IMR-90 (cell line): ENCODE measurements at places on chromosomes 6 and 20. TPM values are rescaled to one million over a fixed set of nuclear protein-coding genes. Genes with fewer than 3 reads are reported as not detected.

SNX21 gene
- total RNA-seq = 10.0 and 11.1 TPM in 2 replicates

GLP1R gene
- not detected in 2 replicates for total RNA-seq

CPXM1 gene
- total RNA-seq = 0.83 and 1.1 TPM in 2 replicates

RBPJL gene
- not detected in 2 replicates for total RNA-seq

CST2 gene
- not detected in 2 replicates for total RNA-seq

CD24 gene
- total RNA-seq = 0.18 and 0.28 TPM in 2 replicates

DDRGK1 gene
- 12.2 and 20.6 TPM in 2 replicates for total RNA-seq

C6orf141 gene
- not detected in 2 replicates for total RNA-seq

KHDC1L gene
- 0.18 TPM in 1 of 2 replicates, not detected in the other for total RNA-seq

- no peaks in the 10 kb centered on the region for H3K36me3 ChIP-seq
- no peak overlapping the region for H3K4me3 ChIP-seq
- H3K4me1 ChIP-seq = peaks cover 11% of the 10 kb centered on the region
- DNase-seq = no peak
Observed at GRCh38 chr6:45679631-45680030, 301.9 kb upstream of the SUPT3H start.

DNA sequence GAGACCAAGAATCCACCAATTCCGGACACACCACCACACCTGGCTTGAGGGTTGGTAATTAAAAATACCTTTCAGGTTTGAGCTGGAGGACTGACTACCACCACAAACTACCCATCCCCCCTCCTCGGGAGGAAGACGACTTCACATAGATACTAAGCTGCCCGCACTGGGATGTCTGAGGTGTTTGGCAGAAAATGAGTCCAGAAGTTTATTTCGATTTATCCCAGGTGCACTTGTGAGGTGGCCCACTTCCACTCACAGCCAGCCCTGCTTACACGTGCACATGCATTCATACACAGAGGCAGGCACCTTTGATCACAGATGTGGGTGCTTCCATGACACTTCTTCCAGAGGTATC is 187.1 kb downstream of the ID4 start:
- no peaks in the 10 kb centered on the region for H3K27me3 ChIP-seq
- no peaks in the 10 kb centered on the region for H3K4me1 ChIP-seq
- H3K36me3 ChIP-seq = no peaks in the 10 kb centered on the region
- no peak overlapping the region for H3K27ac ChIP-seq
- no peak for DNase-seq
- H3K4me3 ChIP-seq = no peak overlapping the region

DNA sequence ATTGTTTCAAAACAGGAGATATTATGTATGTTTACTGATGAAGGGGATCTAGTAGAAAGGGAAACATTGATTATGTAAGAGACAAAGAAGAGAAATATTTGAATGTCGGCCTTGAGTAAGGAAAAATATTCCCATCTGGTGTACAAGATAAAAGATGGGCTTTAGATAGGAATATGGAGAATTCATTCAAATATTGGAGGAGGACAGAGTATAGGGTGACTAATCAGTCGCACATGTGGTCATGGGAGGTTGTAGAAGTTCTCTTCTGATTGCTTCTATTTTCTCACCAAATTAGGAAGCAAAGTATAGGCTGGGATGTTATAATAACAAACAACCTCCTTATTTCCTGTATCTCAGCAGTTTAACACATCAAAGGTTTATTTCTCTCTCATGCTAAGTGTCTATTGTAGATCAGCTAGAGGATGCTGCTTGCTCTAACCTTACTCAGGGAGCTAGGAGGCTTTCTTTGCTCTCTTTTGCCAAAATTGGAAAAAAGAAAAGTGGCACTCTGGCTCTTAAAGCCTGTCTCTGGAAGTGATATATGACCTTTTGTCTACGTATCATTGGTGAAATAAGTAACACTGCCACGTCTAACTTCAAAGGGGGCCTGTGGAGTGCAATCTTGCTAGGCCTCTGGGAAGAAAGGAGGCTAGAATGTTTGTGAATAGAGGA is 1.2 kb upstream of the HDDC2 start:
- peaks cover 4% of the 10 kb centered on the region for H3K4me1 ChIP-seq
- H3K27me3 ChIP-seq = no peaks in the 10 kb centered on the region
- H3K27ac ChIP-seq = no peak overlapping the region
- DNase-seq = peak; percentile 37
- peaks cover 6% of the 10 kb centered on the region for H3K36me3 ChIP-seq
- no peak overlapping the region for H3K4me3 ChIP-seq

DNA sequence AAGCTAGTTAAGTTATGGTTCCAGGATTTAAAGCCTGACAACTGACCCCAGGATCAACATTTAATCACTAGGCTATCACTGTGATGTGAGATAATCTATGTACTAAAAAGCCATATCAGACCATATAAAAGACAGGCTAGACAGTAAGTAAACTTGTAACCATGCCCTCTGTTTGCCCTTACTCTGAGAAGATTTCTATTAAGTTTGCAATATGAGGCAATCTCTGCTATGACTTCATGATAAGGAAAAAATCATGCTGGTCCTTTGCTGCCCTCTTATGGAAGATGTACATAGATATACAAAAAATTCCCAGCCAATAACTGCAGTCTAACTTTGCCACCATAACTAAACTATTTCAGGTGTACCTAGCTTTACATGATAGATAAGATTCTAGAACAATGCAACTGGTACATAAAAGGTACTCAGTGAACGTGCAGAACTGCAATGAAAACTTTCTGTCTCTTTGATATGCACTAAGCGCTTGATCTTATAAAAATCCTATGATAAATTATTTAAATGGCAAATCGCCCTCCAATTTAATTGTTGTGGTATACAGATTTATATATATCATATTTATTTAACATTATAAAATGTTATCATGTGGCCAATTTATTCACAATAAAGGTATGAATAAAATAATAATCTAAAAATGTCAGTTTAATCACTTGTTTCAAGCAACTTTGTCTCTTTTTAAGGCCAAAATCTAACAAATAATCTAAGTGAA is 70.5 kb downstream of the FAM217A start:
- H3K4me3 ChIP-seq = no peak overlapping the region
- no peak overlapping the region for H3K27ac ChIP-seq
- H3K27me3 ChIP-seq = no peaks in the 10 kb centered on the region
- no peaks in the 10 kb centered on the region for H3K4me1 ChIP-seq
- H3K36me3 ChIP-seq = no peaks in the 10 kb centered on the region; the same call in 1 of the 2 replicates
- DNase-seq = peak; percentile 92

- no peaks in the 10 kb centered on the region for H3K36me3 ChIP-seq
- H3K4me3 ChIP-seq = no peak overlapping the region
- H3K27ac ChIP-seq = no peak overlapping the region
- no peaks in the 10 kb centered on the region for H3K4me1 ChIP-seq
- H3K27me3 ChIP-seq = no peaks in the 10 kb centered on the region
- DNase-seq = no peak
Observed at GRCh38 chr6:49939993-49940498, 23.9 kb downstream of the DEFB114 start.

GRCh38 chr6:114068116-114068515 is 97.2 kb upstream of the HDAC2 start:
- no peak for DNase-seq
- H3K36me3 ChIP-seq = no peaks in the 10 kb centered on the region
- no peak overlapping the region for H3K4me3 ChIP-seq
- no peaks in the 10 kb centered on the region for H3K27me3 ChIP-seq

GRCh38 chr6:67594366-67594765 is 1040.7 kb upstream of the ADGRB3 start:
- H3K36me3 ChIP-seq = no peaks in the 10 kb centered on the region
- H3K27ac ChIP-seq = no peak overlapping the region
- no peaks in the 10 kb centered on the region for H3K4me1 ChIP-seq
- no peaks in the 10 kb centered on the region for H3K27me3 ChIP-seq
- H3K4me3 ChIP-seq = no peak overlapping the region
- no peak for DNase-seq

- H3K4me3 ChIP-seq = no peak overlapping the region
- no peak for DNase-seq
- H3K27ac ChIP-seq = no peak overlapping the region
Observed at GRCh38 chr6:87027021-87027420, 67.9 kb downstream of the CGA start.

DNA sequence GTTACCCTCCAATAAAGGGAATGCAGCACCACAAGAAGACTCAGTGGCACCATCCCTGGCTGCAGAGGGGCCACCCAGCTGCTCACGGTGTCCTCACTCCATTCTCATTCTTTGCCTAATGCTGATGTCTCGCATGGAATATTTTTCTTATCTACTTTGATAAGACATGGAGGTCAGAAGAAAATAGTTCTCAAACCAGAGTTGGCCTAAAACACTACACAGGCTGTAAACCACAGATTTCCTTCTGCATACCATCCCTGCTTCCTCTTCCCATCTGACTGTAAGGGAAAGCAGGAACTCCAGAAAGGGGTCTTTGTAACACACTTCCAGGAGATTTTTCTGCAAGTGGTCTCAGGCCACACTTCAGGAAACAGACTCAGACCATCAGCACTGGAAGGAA is 43.1 kb upstream of the CD93 start:
- H3K27me3 ChIP-seq = no peaks in the 10 kb centered on the region
- no peak overlapping the region for H3K27ac ChIP-seq
- H3K36me3 ChIP-seq = no peaks in the 10 kb centered on the region
- H3K4me1 ChIP-seq = peaks cover 6% of the 10 kb centered on the region

DNA sequence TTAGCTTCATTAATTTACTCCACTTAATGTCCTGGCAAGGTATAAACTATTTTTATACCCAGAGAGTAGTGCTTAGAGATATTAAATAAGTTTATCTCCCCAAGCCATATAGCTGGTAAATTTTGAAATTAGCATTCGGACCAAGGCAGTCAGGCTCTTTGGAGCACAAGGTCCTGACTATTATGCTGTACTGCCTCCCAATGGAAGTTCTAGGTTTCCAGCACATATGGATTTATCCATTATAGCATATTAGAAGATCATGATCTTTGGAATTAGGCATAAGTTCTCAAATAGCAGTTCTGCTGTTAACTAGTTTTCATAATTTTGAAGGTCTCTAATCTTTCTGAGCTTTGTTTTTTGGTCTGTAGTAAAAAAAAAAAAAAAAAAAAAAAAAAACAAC is 835.3 kb upstream of the EPHA7 start:
- no peaks in the 10 kb centered on the region for H3K36me3 ChIP-seq
- DNase-seq = no peak
- H3K4me3 ChIP-seq = no peak overlapping the region
- H3K4me1 ChIP-seq = no peaks in the 10 kb centered on the region

DNA sequence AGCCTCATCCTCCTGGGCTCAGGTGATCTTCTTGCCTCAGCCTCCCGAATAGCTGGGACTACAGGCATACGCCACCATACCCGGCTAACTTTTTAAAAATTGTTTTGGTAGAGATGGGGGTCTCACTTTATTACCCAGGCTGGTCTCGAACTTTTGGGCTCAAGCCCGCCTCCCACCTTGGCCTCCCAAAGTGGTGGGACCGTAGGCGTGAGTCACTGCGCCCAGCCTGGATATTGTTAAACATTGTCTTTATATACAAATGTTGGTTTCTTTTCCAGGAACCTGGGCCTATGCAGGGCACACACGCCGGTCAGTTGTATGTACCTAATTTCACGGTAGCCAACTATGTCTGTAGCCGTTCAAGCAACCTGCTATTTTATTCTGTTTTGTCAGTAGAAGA is 60.1 kb downstream of the SYNJ2 start:
- H3K27ac ChIP-seq = peak overlapping the region; percentile 97
- H3K27me3 ChIP-seq = no peaks in the 10 kb centered on the region
- no peak for DNase-seq
- no peak overlapping the region for H3K4me3 ChIP-seq
- peaks cover 43% of the 10 kb centered on the region for H3K4me1 ChIP-seq
- H3K36me3 ChIP-seq = peaks cover 28% of the 10 kb centered on the region

GRCh38 chr20:61815678-61816077 is 250.0 kb downstream of the TAF4 start:
- peaks cover 2% of the 10 kb centered on the region; the same call in 1 of the 2 replicates for H3K27me3 ChIP-seq
- H3K4me3 ChIP-seq = no peak overlapping the region
- no peaks in the 10 kb centered on the region for H3K36me3 ChIP-seq
- no peak for DNase-seq
- H3K27ac ChIP-seq = no peak overlapping the region

- H3K4me3 ChIP-seq = no peak overlapping the region
- no peaks in the 10 kb centered on the region for H3K27me3 ChIP-seq
- peak; percentile 37 for DNase-seq
- H3K4me1 ChIP-seq = no peaks in the 10 kb centered on the region
- no peak overlapping the region for H3K27ac ChIP-seq
Observed at GRCh38 chr20:36720510-36720909, 25.4 kb downstream of the NDRG3 start.

- no peak overlapping the region for H3K27ac ChIP-seq
- no peaks in the 10 kb centered on the region for H3K27me3 ChIP-seq
- peaks cover 19% of the 10 kb centered on the region for H3K4me1 ChIP-seq
- no peak for DNase-seq
- no peak overlapping the region for H3K4me3 ChIP-seq
Observed at GRCh38 chr6:11011787-11012234, 32.3 kb downstream of the ELOVL2 start.

DNA sequence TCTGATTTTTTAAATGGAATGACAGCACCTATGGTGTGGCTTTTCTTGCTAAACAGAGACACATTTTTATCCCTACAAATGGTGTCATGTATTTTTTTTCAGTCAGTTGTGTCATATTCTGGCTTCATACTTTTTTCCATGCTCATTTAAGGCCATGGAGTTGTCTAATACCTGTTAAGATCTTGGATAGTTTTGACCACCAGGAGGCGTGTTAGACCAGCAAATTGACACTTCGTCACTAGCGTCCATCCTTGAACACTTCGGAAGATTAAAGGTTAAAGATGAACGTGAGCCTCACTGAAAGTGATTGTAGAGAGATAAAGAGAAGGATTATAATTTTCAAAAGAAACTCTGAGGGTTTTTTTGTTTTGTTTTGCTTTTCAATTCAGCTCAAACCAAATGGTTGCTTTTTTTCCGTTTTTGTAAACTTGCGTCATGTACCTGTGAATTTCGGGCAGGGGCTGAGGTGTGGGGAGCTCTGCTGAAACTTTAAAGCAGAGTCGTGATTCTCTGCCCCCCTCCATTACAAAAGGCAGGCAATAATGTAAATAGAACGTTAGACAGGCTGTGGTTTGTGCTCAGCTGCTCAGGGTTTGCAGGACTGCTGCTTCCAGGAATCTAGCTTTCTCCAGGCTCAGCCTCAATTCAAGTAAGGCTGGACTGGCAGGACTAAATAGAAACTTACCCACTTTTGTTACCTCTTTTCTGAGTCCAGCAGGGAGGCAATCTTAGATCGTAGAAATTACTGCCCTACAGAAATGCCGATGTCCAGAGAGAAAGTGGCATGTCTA is 245.1 kb downstream of the FOXA2 start:
- H3K36me3 ChIP-seq = no peaks in the 10 kb centered on the region
- H3K27ac ChIP-seq = no peak overlapping the region
- no peaks in the 10 kb centered on the region for H3K4me1 ChIP-seq
- peak; percentile 63 for DNase-seq
- H3K4me3 ChIP-seq = no peak overlapping the region

- H3K36me3 ChIP-seq = no peaks in the 10 kb centered on the region
- peaks cover 2% of the 10 kb centered on the region for H3K27me3 ChIP-seq
- no peak for DNase-seq
- no peaks in the 10 kb centered on the region for H3K4me1 ChIP-seq
- no peak overlapping the region for H3K27ac ChIP-seq
Observed at GRCh38 chr20:57938158-57939108, 228.6 kb upstream of the PMEPA1 start.

- no peaks in the 10 kb centered on the region for H3K4me1 ChIP-seq
- no peaks in the 10 kb centered on the region for H3K27me3 ChIP-seq
- no peak overlapping the region for H3K4me3 ChIP-seq
- no peak overlapping the region for H3K27ac ChIP-seq
Observed at GRCh38 chr6:107550241-107550840, 60.4 kb downstream of the SOBP start.

GRCh38 chr6:129606664-129607063 is 103.3 kb downstream of the ARHGAP18 start:
- H3K36me3 ChIP-seq = no peaks in the 10 kb centered on the region; the same call in 1 of the 2 replicates
- no peak overlapping the region for H3K4me3 ChIP-seq
- H3K27me3 ChIP-seq = no peaks in the 10 kb centered on the region

- H3K27ac ChIP-seq = no peak overlapping the region
- H3K4me3 ChIP-seq = no peak overlapping the region
- H3K27me3 ChIP-seq = no peaks in the 10 kb centered on the region
Observed at GRCh38 chr6:21694168-21694567, 100.6 kb downstream of the SOX4 start.
